ENCODE measurements at places on chromosomes 1 and 21. TPM values are rescaled to one million over a fixed set of nuclear protein-coding genes. Genes with fewer than 3 reads are reported as not detected.

GRCh38 chr21:17462276-17462981, 50.4 kb upstream of the CXADR start:
- DNase-seq, result no peak

LY9 gene
- 25.3 TPM for total RNA-seq

DNA sequence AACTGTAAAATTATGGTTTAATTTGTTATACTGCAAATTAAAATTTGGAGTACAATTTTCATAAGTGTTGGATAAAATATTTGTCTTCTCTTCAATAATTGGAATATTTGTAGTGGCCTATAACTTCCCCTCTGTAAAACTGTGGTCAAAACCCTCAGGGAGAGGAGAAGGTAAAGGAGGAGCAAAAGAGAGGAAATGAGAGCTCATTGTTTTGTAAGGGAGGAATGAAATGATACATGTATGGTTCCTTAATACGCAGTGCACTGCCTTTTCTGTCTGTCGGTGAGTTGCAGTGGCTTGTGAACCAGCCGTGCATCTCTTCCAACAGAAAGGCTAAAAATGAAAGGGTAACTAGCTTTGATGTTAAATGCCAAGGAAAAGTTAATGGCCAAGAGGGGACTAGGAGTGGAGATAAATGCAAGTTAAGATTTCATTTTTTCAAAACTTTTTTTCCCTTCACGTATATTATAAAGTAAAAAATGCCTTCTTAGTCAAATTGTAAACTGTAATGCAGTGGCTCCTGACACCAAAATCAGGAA, 26.4 kb downstream of the LRRC8D start:
- DNase-seq, result no peak

TRNP1 gene
- total RNA-seq, result 2.3 TPM

- no peak for DNase-seq
Observed at GRCh38 chr1:69739251-69739605, 171.5 kb downstream of the LRRC7 start.

DNA sequence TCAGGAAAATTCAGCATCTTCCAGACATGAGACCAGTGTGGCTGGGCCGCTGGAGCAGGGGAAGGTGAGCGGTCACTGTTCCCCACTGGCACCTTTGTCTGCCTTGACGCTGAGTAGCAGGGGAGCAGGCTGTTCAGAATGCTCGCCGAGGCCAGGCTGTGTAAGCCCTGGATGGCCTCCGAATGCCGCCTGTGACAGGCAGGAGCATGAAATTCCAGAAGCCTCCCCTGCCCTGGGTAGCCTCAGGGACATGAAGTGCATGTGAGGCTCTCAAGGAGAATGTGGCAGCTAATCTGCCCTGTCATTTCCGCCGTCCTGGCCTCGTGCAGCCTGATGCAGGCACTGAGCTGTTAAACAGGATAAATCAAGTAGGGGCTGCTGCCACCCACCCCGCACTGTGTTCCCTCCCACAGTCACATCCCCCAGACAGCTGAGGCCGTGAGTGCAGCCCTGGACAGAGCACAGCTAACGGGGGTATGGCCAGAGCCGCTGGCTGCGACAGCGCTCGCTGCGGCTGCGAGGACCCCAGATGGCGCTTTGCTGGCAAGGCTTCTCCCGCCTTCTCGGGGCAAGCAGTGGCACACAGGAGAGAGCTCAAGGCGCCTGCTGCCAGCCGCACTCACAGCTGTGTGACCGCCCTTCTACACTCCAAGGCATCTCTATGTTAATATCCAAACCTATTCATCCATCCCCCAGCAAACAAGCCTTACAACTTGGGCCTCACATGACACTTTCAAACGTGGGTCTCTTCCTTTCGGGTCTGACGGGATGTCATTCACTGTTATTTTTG, 105.0 kb upstream of the COL6A1 start:
- no peak for DNase-seq

GRCh38 chr1:32316903-32317277, 19.1 kb downstream of the MARCKSL1 start:
- no peak for DNase-seq

MFSD2A gene
- total RNA-seq, result 2.3 TPM

TRAPPC10 gene
- total RNA-seq, result 22.4 TPM

SH2D2A gene
- total RNA-seq, result 17.9 TPM

GRCh38 chr1:213457186-213457585, 406.1 kb downstream of the RPS6KC1 start:
- no peak for DNase-seq

CRYBG2 gene
- 0.76 TPM for total RNA-seq

GRCh38 chr1:21818656-21819055, 6.6 kb downstream of the LDLRAD2 start:
- DNase-seq, result no peak

GRCh38 chr1:193077991-193078390, 18.6 kb downstream of the RO60 start:
- DNase-seq, result no peak

DNA sequence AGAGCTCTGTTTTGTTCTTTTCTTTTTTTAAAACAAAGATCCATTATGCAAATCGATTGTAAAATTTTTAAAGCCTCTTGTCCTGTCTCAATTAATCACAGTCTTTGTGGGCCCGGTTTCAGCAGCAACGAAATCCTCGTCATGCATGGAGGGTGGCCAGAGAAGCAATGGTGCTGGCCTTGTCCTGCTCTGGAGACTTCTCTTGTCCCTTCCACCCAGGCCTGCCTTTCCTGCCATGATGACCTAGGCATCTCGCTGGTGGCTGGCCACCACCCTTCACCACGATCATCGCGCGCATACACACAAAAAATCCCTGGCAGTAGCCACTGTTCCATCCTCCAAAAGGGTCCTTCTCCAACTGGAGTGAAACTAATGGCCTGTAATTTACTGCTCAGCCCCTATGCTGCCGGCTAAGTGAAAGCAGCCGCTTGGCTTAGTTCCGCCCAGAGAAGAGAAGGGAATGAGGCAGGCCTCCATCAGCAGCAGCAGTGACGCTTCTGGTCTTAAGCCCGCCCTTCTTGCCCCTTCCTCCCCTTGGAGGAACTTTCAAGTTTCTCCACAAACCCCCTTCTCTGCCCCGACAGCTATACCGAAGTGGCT, 309.5 kb downstream of the NPHP4 start:
- DNase-seq, result no peak

DNA sequence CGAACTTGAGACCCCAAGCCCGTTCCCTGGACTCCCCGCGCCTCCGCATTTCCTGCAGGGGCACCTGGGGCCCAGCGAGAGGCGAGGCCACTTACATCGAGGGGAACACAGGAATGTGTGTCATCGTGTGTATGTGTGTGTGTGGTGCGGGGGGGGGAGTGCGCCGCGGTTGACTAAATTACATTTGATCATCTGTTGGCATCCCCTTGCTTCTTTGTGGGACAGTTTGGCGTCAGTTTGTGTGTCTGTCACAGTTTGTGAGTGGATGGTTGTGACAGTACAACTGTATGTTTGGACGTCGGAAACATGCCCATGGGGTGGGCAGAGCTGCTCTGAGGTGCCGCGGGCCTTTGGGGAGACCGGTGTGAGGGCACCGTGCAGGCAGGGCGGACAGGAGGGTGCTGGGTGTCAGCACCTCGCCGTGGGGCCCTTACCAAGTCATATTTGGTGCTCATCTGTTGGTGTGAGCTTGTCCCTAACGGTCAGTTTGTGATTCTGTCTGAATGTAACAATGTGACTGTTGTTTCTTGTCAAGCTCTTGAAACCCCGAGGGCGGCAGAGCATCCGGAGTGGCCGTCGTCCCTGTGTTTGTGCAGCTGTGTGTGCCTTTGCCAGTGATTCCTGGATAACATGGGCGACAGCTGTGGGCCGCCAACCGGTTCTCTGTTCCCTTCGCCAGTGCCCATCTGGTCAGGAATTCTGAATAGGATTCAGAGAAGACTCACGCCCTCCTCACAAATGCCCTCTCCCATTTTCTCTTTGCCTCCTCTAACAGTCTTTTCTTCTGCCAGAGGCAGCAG, 899 bp downstream of the OPRD1 start:
- DNase-seq, result no peak

DISP3 gene
- 0.28 TPM for total RNA-seq

GRCh38 chr1:53270107-53270506, 31.8 kb upstream of the MAGOH start:
- no peak for DNase-seq

Measured in thymus (tissue), 14 donors.